ENCODE measurements at places on chromosomes 5 and 9.
A peak's percentile ranks its signal among the peaks of the same experiment; 100 is the strongest.

DNA sequence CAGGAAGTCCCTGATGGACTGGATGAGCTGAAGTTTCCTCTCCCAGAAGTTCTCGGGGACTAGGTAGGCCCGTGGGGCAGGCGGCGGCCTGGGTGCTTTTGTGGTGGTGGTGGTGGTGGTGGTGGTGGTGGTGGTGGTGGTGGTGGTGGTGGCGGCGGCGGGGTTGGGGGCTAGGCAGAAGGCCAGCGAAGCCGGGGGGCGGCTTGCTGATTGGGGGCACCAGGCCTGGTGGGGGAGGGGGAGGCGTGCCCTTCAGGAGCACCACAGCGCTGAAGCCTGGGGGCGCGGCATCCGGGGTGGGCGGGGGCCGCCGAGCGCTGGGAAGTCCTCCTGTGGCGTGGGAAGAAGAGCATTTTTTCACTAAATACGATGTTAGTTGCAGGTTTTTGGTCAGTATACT lies 26.9 kb downstream of the SPATA31C1 start:
- no peak for DNase-seq

- DNase-seq = no peak
Observed at GRCh38 chr9:118331622-118332045, 627.4 kb downstream of the TLR4 start.

- peak; percentile 61 for DNase-seq
Observed at GRCh38 chr5:115627295-115627865, 1.5 kb upstream of the TMED7 start.

DNA sequence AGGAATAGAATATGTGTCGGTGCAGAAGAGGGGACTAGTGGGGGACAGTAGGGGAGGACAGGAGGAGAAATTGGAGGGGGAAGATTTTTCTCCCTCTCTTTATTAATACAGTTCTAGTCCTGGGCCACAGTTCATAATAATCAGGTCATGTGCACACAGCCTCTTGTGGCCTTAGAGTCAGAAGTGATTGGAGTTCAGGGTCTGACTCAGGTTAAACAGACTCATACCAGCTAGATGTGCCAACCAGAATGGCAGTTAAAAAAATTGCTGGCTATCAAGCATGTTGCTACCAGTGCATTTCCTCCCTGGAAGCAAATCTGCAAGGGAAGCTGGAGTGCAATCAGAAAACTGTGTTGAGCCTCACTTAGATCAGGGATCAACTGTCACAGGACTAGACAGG lies 132.7 kb upstream of the MAP1B start:
- no peak for DNase-seq

DNA sequence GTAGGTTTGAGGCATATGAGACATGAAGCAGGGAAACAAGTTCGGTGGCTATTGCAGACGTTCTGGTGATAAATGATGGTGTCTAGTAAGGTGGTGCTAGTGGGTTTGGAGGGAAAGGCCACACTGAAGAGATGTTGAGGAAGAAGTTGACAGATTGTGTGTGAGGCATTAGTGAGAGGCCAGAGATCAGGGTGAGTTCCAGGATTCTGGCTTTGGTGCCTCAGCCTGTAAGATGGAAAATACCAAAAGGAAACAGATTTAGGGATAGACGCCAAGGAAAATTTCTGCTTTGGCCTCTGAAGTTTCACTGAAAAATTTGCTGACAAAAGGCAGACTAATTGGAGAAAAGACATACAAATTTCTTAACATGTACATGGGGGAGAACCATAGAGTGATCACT lies 6.4 kb upstream of the PAIP1 start:
- no peak for DNase-seq

- no peak for DNase-seq
Observed at GRCh38 chr9:133587466-133587865, 21.7 kb downstream of the FAM163B start.

Data from inflammatory macrophage treated with lipopolysaccharide for 4 hours (primary cell).